SJSA1 (cell line): ENCODE measurements at places on chromosomes 16 and 17. TPM values are rescaled to one million over a fixed set of nuclear protein-coding genes. Genes with fewer than 3 reads are reported as not detected.
A peak's percentile ranks its signal among the peaks of the same experiment; 100 is the strongest.

DNA sequence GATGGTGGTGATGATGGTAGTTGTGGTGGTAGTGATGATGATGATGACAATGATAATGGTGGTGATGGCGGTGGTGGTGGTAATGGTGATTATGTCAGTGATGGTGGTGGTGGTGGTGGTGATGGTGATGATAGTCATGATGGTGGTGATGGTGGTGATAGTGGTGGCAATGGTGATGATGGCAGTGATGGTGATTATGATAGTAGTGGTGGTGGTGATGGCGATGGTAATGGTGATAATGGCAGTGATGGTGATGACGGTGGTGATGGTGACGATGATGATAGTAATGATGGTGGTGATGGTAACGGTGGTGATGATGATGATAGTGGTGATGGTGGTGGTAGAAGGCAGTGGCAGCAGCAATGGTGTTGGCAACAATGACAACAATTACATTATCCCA is 55.3 kb downstream of the RBFOX3 start:
- no peak for DNase-seq

DNA sequence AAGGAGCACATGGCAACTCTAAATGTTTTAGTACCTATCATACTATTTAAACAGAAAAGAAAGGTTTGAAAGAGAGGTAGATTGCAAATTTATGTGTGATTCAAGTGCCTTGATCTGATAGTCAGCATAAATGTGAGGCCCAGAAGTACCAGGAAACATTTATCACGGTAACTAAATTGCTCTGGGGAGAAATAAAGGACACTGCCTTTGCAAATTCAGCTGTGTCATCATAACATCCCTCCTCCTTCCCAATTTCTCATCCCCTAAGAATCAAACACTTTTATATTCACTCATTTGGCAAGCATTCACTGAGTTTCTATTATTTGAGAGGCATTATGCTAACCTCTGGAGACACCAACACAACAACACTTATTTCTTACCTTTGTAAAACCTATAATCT is 563.4 kb upstream of the CA10 start:
- DNase-seq, result no peak

Gene CDRT4
- 0.24 TPM in 1 of 2 replicates, not detected in the other for total RNA-seq

GRCh38 chr16:4778050-4778392 is 10.1 kb downstream of the SEPTIN12 start:
- DNase-seq, result no peak

DNA sequence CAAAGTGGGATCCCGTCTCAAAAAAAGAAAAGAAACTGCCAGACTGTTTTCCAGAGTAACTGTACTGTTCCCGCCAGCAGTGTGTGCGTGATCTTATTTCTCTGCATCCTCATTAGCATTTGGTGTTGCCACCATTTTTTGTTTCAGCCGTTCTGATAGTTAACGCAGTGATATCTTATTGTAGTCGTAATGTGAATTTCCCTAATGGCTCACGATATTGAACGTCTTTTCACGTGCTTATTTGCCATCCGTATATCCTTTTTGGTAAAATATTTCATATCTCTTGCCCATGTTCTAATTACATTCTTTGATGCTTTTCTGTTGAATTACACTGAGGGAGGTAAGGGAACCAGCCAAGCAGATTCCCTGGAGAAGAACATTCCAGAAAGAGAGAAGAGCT is 92.4 kb downstream of the SEC14L1 start:
- no peak for DNase-seq

GRCh38 chr16:84532291-84532724 is 27.8 kb upstream of the MEAK7 start:
- peak; percentile 96 for DNase-seq

- no peak for DNase-seq
Measured at GRCh38 chr17:9022573-9023391, 1.5 kb downstream of the NTN1 start.

DNA sequence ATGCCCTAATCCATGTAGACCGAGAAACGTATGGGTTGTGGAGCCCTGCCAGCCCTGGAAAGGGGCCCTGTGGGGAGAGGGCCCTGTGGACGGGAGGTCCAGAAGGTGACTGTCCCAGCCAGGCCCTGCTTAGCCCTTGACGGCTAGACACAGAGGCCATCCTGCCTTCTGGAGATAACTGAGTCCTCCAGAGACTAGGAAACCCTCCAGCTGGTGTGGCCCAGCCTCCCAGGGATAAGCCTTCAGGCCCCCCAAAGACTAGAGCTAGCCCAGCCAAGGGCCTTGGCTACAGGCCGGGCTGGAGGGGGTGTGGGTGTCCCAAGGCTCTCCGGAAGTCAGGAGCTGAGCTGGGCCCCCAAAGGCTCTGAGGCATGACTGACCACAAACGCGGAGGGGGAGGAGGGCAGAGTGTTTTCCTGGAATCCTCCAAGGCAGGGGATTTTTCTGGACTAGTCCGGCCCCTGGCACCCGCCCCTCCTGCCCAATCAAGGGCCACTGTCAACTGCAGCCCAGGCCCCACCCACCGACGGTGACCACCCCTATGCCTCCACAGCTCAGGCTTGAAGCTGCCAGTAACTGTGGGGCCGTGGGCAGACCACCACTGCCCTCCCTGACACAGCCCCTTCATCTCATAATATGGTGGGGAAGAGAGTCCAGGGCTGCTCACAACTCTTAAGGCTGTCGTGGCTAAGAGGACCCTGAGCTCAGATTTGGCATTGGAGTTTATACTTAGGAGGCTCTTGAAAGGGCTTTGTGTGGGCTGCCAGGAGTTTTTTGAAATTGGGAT is 885 bp upstream of the VASN start:
- DNase-seq, result peak; percentile 89

DNA sequence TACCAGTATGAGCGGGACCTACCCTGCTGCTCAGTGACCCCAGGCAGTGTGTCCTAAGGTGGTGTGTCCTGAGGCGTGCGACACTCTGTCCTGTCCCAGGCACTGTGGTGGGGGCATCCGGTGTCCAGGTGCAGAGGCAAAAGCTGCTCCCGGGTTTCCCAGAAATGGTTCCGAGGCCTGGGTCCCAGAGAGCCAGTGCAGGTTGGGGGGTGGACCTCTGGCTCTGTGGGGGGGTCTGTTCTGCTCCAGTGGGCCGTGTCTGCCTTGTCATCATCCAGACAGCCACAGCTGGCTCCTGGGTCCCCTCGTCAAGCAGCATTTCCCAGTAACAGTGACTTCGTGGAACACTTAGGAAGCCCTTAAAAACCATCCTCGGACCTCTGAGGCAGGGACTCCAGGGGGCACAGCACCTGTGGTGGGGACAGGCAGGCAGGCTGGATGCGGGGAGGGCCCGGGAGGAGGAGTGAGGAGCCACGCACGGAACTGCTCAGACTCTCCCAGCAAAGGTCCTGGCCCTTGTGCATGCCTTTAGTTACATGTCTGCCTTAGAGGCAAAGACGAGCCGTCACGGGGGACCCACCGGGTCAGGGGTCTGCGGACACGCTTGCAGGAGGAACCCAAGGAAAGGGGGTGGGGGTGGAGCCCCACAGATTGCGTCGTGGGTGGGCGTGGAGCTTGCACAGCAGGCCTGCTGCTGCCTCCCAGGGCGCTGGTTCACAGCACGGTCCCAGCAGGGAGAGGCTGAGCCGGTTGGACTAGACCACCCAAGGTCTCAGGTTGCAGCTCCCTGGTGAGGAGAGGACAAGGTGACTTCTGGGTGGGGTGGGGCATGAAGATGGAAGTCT is 5.6 kb downstream of the SLC16A3 start:
- DNase-seq, result peak; percentile 94

- DNase-seq, result no peak
Measured at GRCh38 chr16:3762107-3762750, 44.9 kb upstream of the TRAP1 start.

Gene HSD17B1
- 0.13 and 1.5 TPM in 2 replicates for total RNA-seq

GRCh38 chr17:69712801-69713311 is 298.4 kb downstream of the MAP2K6 start:
- DNase-seq, result no peak

Gene CD7
- total RNA-seq, result not detected in 2 replicates

GRCh38 chr16:80120899-80121521 is 419.8 kb upstream of the DYNLRB2 start:
- no peak for DNase-seq

Gene IKZF3
- total RNA-seq, result under 0.01 TPM in 1 of 2 replicates, not detected in the other

- DNase-seq, result no peak
Measured at GRCh38 chr16:60204181-60204580, 1470.1 kb upstream of the GOT2 start.

DNA sequence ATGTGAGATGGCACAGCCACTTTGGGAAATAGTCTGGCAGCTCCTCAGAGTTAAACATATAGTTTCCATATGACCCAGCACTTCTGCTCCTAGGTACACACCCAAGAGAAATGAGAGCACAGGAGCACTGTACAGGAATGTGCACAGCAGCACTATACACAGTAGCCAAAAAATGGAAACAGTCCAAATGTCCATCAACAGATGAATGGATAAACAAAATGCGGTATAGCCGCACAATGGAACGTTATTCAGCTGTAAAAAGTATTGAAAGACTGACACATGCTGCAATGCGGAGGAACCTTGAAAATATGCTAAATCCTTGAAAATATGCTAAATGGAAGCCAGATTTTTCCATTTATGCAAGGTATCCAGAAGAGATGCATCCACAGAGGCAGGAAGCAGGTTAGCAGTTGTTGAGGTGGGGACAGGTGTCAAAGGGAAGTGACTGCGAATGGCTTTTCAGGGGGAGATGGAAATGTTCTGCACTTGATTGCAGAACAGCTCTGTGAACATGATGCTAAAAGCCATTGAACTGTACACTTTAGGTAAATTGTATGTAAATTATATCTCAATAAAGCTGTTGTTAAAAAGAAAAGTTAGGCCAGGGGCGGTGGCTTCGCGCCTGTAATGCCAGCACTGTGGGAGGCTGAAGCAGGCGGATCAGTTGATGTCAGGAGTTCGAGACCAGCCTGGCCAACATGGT is 80.7 kb downstream of the MPRIP start:
- DNase-seq, result no peak

DNA sequence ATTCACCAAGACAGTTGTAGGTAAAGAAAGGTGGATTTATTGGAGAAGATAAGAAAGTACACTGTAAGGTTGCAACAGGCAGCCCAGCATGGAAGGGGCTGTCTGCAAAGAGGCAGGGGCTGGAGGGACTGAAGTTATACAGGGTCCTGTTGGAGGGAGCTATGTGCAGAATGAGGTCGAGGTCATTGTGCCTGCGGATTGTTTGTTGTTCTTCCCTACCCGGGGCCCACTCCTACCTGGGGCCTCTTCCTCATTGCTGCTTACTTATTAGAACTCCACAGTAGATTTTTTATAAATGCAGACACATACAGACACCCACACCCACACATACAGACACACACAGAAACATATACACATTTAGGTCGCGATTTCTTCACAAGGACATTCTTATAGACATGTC is 466.2 kb downstream of the MAF start:
- DNase-seq, result no peak

DNA sequence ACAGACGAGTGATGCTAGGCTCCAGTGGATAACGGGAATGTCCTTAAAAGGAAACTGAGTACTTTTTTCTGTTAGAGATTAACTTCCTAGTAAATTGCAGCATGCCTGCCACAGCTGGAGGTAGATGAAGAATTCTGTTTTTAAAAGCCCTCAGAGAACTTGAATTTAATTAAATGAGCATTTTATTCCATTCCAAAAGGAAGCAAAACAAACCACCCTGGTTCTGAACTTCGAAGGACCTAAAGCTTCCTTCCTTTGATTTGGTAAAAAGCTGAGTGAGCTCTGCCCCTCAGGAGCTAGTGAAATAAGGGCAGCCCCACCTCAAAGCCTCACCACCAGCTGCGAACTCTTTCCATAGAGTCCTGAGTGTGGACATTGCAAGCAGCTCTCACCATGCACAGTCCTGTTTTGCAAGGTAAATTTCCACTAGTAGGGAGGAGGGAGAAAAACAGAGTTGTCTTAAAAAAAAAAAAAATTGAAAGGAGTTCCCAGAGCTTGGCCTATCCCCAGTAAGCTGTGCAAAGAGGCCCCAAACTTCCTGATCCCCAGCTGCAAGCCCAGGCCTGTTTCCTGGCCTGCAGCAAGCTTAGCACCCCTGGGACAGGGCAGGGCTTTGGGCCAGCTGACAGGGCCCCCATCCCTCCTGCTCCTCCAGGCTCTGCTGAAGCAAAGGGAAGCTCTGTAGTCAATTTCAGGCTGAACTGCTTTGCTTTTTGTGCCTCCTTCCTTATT is 11.2 kb downstream of the CHD9NB start:
- no peak for DNase-seq

GRCh38 chr17:35949401-35949800 is 5.9 kb upstream of the LYZL6 start:
- no peak for DNase-seq

DNA sequence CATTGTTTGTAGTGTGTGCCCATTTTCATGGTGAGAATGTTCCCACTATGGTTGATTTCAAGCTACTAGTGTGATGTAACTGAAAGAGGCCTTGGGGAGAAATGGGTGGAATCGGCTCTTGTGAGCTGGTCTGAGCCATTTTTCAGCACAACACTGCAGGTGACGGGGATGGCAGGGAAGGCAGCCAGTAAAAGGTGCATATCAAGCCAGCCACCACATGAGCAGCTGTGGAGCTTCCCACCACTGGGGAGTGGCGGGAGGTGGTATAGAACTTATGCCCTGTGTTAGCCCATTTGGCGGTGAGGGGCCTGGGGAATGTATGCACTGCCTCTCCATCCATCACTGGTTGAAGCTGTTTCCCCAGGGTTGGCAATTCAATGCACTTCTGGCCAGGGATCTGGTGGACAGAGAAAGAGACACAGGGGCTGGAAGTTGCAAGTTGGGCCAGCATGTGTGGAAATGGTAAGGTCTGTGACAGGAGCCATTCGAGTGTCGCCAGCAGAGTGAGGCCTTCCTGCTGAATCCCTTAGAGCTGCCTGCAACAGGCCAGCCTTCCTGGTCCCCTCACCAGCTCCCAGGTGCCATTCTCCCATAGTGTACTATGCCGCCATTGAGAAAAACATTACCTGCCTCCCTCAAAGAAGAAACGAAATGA is 31.7 kb upstream of the BRD7 start:
- no peak for DNase-seq

Gene NAGS
- 2.8 and 3.3 TPM in 2 replicates for total RNA-seq

Gene SLC47A1
- not detected in 2 replicates for total RNA-seq

DNA sequence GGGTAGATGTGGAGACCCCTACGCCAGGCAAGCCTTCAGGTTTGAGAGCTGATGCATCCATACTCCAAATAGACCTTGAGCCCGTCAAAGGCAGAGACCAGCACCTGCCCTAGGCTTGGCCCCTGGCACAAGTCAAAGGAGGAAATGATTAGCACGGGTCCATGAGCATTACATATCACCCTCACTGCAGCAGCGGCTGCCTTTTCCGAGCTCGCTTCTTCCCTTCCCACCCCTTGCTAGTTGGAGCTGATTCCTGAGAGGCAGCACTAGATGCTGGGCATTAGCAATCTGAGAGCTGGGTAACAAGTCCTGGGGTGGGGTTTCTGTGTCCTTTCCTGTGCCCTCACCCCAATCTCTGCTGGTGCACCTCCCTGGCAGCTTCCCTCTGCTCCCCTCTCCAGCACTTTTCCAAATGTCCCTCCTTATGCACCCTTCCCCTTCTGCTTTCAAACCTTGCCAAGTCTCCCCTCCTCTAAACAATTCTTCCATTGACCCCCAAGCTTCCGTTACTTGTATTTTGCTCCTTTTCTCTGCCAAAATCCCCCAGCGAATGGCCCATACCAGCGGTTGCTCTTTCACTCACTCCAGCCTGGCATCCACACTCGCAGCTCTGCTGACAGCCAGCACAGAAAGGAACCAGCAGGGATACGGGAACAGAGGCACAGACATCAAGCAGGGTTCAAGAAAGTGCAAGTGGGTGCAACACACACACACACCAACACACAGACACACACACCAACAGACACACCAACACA is 3.0 kb downstream of the CDRT4 start:
- no peak for DNase-seq
